Stimulated activated CD8-positive, alpha-beta memory T cell treated with anti-CD3 and anti-CD28 coated beads, Interleukin-15, amount 100 ng/mL, for 4 hours (primary cell): ENCODE measurements at places on chromosomes 12 and 14.

GRCh38 chr12:48678551-48679185, 3.4 kb downstream of the KANSL2 start:
- no peak for DNase-seq

DNA sequence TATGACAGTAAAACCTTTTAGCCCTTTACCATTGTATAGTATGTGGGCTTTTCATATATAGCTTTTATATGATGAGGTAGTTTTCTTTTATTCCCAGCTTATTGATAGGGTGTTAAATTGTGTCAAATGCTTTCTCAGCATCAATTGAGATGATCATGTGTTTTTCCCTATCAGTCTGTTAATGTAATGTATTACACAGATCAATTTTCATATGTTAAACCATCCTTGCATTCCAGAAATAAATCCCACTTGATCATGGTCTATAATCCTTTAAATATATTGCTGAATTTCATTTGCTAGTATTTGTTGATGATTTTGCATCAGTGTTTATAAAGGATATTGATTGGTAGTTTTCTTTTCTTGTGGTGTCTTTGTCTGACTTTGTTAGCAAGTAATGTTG, 603.9 kb downstream of the TRHDE start:
- DNase-seq: no peak

DNA sequence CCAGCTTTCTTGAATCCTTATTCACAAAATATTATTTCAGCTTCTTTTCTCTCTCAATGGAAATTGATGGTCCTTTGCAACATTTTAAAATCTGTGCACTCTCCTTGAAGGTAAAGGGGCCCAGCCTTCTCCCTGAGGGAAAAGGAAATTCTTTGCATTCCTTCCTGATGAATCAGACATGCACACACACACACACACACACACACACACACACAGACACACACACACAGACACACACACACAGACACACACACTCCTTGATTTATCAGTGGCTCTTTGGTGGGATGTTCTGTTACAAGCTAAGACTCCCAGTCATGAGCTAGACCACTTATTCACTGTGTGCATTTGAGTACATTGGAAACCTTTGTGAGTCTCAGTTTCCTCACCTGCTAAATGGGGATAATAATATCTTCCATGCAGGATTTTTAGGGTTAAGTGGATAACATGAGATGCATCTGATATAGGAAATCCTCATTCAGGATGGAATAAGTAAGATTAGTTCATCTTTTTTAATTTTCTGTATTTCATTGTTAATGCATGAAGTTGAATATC, 45.1 kb upstream of the HMGA2 start:
- no peak for DNase-seq

DNA sequence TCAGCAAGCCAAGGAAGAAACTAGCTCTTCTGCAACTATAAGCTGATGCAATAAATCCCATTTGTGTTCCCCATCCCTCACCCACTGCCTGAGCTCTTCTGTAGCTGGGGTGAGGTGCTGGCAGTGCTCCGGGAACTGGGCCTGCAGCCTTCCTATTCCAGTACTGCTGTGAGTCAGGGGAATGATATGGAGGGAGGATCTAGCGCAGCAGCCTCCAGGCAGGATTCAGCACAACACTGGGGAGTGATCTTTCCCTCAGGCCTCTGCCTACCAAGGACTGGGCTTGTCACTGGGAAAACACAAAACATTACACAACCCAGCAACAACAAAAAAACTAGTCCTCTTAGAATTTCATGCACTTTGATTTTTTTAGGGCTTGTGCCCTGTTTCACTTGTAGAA, 58.7 kb downstream of the ST8SIA1 start:
- DNase-seq: no peak

DNA sequence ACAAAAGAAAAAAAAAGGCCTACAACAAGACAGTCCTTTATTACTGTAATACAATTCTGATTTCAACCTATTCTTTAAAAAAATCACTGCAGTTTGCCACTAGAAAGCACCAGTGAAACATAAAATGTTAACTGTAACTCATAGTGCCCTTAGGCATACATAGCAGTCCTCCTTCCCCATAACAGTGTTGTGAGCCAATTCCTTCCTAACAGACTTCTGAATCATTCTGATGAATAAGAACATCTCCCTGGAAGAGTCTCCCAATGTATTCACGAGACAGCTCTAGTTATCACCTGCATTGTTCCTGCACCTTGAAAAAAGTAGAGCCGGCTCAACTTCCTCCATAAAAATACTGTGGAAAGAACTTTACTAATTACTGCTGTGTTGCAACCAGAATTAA, 213.6 kb upstream of the FSCB start:
- no peak for DNase-seq

GRCh38 chr12:2877047-2877952, at the start of the genes FOXM1 and RHNO1:
Gene FOXM1 (minus strand): TSS chr12:2877174. CDS start chr12:2874478, 2,696 bp downstream.
Gene RHNO1 (plus strand): TSS chr12:2877223. CDS start chr12:2885367, 8,144 bp downstream.
- peak; percentile 71 for DNase-seq

GRCh38 chr12:111434049-111434448, 28.3 kb downstream of the SH2B3 start:
- no peak for DNase-seq

DNA sequence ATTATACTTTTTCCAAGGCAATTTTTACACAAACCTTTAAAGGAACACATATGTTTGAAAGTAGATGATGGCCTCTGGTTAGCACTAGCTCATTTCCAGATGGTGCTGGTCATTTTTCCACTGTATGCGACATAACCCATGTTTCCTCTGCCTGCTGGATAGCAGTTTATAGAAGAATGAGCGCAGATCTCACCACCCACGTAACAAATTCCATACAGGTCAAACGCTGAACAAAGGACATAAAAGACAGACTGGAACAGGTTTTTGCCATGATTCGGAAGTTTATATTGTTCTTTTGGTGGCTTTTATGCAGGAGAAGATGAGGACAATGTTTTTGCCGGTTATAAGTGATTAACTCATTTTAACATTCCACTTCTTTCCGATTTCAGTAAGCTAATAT, 30.7 kb downstream of the PPP1R36 start:
- DNase-seq: no peak

- DNase-seq: no peak
Measured at GRCh38 chr12:122458105-122459035, 35.9 kb upstream of the CLIP1 start.

DNA sequence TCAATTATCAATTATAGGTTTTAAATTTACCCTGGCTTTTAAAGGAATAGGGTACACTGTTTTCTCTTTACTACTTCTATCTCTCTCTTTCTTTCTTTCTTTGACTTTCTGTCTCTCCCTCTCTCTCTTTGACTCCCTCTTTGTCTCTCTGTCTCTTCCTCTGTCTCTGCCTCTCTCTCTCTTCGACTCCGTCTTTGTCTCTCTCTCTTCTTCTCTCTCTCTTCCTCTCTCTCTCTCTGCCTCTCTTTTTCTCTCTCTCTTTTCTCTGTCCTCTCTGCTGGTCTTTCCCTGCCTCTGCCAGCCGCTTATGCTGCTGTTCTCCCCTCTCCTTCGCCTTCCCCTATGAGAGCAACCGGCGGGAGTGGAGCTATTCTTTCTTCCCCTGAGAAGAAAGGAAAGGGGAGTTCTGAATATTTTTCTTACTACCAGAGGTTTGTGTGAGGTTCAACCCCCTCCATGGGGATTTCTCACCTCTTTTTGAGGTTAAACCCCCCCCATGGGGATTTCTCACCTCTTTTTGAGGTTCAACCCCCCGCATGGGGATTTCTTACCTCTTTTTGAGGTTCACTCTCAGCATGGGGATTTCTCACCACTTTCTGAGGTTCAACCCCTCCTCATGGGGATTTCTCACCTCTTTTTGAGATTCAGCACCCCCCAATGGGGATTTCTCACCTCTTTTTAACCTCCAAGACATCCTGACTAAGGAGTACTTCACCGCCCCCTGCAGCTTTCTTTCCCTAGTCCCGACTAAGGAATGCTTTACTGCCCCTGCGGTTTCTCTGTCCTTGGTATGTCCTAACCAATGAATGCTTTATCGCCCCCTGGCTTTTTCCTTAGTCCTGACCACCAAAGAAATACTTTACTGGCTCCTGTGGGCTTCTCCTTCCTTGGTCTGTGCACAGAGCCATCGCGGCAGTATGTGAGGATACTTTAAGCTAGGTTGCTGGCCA, 27.4 kb upstream of the DDHD1 start:
- peak; percentile 9 for DNase-seq

DNA sequence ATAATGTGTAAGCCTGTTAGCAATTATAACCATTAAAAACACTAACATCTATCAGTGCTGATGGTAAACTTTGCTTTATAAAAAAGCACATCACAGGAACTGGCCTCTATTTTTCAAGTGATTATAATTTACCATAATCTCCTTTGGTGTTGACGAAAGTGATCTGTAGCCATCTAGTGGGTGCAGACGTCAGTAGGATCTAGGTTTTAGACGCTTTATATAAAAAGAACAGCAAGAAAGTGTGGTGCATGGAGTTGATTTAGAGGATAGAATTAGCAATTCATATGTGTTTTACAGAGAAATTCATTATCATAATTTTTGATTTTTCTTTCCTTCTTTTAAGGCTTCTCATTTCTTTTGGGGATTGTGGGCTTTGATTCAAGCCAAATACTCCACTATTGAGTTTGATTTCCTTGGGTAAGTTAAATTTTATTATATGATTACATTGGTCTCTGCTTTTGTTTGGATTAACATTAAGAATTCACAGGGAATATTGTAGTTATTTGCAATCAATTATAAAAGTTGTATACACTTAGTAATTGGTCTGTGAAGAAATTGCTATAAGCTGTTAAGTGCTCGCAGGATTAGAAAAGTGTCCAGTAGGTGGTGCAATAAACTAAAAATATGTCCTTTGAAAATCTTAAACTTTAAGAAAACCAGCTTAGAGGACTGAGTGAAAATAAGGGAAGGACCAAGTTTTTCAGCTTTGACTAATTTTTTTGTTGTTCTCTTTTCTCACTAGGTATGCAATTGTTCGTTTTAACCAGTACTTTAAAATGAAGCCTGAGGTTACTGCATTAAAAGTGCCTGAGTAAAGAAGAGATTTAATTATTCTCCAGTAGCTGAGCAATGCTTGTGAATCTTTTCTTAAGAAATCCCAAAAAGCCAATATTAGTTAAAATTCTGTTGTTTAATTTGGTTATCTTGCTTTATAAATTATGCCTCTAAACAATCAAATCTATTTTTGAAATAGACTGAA, 59.5 kb downstream of the ETNK1 start:
- no peak for DNase-seq
